ENCODE measurements at places on chromosomes 4 and X. TPM values are rescaled to one million over a fixed set of nuclear protein-coding genes. Genes with fewer than 3 reads are reported as not detected.

DNA sequence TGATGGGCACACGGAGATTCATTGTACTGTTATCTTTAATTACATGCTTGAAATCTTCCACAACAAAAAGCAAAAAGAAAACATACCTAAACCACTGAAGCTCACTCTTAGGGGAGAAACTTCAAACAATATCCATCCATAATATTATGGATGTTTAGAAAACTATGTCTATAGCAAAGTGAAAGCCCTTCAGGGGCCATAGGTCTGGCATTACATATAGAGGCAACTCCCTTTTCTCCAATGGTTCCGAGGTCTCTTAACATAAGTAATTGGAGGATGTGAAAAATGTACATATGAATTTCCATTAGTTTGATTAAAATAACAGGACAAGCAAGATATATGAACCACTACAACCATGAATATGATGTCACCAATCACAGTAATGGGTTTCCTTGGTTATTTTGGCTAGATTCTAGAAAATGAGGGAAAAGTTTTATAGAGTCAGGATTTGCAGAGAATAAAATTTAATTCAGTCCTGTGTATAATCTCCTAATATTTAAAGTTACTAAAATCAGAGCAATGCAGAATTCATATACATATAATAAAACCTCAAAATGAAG, 10.8 kb downstream of the UGDH start:
- peak overlapping the region; percentile 46 for H3K27ac ChIP-seq
- no peaks in the 10 kb centered on the region for H3K27me3 ChIP-seq
- no peak for DNase-seq
- peaks cover 6% of the 10 kb centered on the region for H3K36me3 ChIP-seq
- H3K4me1 ChIP-seq = peaks cover 8% of the 10 kb centered on the region

DNA sequence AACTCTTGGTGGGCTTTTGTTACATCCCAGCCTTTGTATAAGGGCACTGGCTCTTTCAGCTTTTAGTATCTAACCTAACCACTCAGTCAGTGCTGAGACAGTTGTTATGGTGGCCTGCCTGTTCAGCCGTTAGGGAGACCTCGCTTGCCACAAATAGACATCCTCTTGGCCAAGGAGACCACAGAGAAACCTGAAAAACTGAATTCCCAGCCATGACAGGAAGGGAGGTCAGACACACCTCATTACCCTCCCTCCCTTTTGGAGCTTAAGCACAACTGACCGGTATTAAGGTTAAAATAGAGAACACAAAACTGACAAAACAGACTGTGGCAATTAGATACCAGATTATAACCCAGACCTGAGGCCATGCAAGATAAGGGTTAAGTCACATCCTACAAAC, 1639.3 kb downstream of the RPA4 start:
- no peak overlapping the region for H3K4me3 ChIP-seq
- no peaks in the 10 kb centered on the region for H3K4me1 ChIP-seq
- DNase-seq = no peak
- no peaks in the 10 kb centered on the region for H3K27me3 ChIP-seq
- no peaks in the 10 kb centered on the region for H3K36me3 ChIP-seq
- H3K27ac ChIP-seq = no peak overlapping the region

GRCh38 chr4:20754036-20754435, 53.8 kb downstream of the PACRGL start:
- H3K36me3 ChIP-seq = no peaks in the 10 kb centered on the region
- peaks cover 6% of the 10 kb centered on the region for H3K4me1 ChIP-seq
- no peak for DNase-seq
- H3K27ac ChIP-seq = peak overlapping the region; percentile 38
- no peaks in the 10 kb centered on the region for H3K27me3 ChIP-seq
- no peak overlapping the region for H3K4me3 ChIP-seq

DNA sequence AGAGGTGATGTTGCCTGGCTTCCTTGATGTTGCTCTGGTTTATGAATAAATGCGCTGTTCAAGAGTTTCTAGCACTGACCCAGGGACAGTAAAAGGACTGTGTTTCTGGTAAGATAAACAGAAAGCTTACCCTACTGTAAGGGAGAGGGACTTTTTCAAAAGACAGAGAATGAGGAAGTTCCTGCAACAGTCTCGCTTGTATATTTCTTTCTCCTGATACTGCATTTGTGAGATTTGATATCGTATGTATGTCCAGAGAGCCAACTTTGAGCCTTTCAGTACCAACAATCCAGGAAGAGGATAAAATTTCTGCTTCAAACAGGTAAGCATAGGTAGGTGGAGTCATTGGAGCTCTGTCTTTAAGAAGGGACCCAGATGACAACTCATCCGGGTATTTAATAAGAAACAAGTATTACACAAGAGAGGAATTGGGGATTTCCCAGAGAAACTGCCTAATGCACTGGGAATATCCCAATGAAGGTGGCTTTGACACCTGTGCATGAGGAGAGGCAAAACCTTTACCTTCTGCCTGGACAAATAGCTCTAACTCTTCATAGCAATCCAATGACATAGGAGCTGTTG, 773 bp downstream of the DAPP1 start:
- DNase-seq = no peak
- H3K27ac ChIP-seq = no peak overlapping the region
- no peaks in the 10 kb centered on the region for H3K4me1 ChIP-seq
- no peaks in the 10 kb centered on the region for H3K36me3 ChIP-seq
- no peak overlapping the region for H3K4me3 ChIP-seq

- DNase-seq = no peak
- no peaks in the 10 kb centered on the region for H3K36me3 ChIP-seq
- H3K4me3 ChIP-seq = no peak overlapping the region
- peaks cover 16% of the 10 kb centered on the region for H3K4me1 ChIP-seq
- no peaks in the 10 kb centered on the region for H3K27me3 ChIP-seq
Observed at GRCh38 chr4:128308986-128309385, 21.4 kb upstream of the PGRMC2 start.

DNA sequence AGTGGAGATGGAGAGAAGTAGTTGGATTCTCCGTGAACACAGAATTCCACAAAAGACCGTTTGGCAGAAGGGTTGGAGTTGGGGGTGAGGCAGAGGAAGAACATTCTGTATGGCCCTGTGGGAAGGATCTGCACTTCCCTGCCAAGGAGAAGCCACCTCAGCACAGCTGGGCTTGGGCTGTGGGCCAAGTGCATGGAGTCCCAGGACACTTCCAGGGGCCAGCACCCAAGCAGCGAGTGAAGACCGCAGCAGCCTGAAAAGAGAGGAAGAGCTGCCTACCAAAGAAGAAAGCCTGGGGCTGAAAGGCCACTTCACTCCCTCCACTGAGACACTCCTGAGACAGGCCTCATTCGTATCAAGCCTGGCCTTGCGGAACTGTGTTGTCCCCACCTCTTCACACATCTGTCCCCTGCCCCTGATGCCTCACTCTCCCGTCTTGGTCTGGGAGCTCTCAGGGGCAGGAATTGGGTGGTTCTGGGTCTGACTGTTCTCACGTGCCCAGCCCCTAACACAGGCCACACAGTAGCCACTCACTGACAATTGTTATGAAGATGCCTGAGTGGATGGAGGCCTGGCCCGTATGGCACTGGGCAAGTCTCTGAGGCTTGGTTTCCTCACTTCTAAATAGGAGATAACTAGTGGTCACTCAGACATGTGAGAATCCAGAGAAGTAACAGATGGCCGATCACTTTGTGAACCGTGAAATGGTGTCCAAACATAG, 3.3 kb upstream of the AWAT2 start:
- DNase-seq = no peak
- no peak overlapping the region for H3K4me3 ChIP-seq
- H3K4me1 ChIP-seq = no peaks in the 10 kb centered on the region
- H3K27ac ChIP-seq = no peak overlapping the region
- H3K36me3 ChIP-seq = no peaks in the 10 kb centered on the region

DNA sequence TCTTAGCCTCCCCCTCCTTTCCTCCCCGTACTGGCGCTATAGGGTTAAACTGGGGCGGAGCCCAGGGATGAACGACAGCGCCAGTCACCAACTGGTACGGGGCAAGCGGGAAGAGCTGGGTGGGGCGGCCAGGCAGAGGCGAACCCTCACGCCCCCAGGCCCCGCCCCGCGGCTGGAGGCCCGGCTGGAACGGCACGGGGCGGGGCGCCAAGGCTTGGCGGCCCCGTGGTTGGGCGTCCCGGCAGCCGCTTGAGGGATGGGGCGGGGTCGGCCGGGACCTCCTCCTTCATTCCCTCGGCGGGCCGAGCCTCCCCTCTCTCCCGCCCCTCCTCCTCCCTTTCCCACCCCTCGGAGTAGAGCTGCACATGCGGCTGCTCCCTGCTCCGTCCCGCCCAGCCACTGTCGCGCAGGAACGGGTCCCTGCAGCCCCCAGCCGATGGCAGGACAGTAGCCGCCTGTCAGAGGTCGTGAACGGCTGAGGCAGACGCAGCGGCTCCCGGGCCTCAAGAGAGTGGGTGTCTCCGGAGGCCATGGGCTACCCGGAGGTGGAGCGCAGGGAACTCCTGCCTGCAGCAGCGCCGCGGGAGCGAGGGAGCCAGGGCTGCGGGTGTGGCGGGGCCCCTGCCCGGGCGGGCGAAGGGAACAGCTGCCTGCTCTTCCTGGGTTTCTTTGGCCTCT, at the start of gene EDA:
Gene EDA, plus strand, starts transcription at position 335 of the 678 bp plus-strand sequence.
- no peaks in the 10 kb centered on the region for H3K36me3 ChIP-seq
- no peaks in the 10 kb centered on the region for H3K4me1 ChIP-seq
- peak; percentile 94 for DNase-seq
- H3K27ac ChIP-seq = peak within 1 kb of the TSS; percentile 73
- H3K27me3 ChIP-seq = no peaks in the 10 kb centered on the region
- H3K4me3 ChIP-seq = peak within 1 kb of the TSS; percentile 63

- DNase-seq = no peak
- no peaks in the 10 kb centered on the region for H3K36me3 ChIP-seq
- H3K27me3 ChIP-seq = no peaks in the 10 kb centered on the region
- no peaks in the 10 kb centered on the region for H3K4me1 ChIP-seq
Observed at GRCh38 chr4:1336088-1336491, 10.9 kb upstream of the UVSSA start.

GRCh38 chr4:663438-664428, 10.3 kb downstream of the ATP5ME start:
- H3K27ac ChIP-seq = peak overlapping the region; percentile 70
- H3K4me3 ChIP-seq = peak overlapping the region; percentile 86
- DNase-seq = peak; percentile 82
- H3K36me3 ChIP-seq = no peaks in the 10 kb centered on the region

Gene NAP1L3
- total RNA-seq = 37.9 TPM

Gene ADH5
- 200 TPM for total RNA-seq

Gene RHOXF2B
- total RNA-seq = not detected
